Activated T-helper 2 cell treated with anti-CD3 and anti-CD28 coated beads, Interferon-gamma antibody, Interleukin-2, Interleukin-4, amounts not matched to agents 10 μg/mL and 5 μg/mL and 100 μg/mL, durations not matched to agents 14 hours and 24 hours and 36 hours (primary cell): ENCODE measurements at places on chromosomes 7 and 10.

DNA sequence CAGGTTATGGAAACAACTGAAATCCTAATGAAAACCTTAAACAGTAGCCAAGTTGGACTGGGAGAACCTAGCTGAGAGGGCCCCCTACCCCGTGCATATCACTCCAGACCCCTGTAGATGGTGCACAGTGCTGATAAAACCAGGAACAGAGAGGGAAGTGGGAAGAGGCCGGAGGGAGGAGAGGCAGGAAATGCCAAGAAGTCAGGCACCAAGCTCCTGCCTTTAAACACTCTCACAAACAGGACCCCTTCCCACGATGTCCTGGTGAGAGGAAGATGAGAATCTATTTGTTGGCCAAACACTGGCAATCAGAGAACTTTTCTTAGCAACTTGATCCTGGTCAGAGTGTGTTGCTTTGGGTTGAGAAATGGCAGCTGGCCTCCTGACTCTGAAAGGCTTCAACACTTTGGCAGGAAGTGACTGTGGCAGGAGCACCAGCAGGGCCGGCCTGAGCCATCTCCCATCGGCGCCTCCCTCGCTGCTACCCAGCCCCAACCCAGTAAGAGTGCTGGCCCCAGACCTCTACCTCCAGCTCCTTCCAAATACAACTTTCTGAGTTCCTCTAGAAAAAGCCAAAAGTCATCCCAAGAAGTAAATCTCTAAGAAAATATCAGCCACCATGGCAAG lies 39.5 kb downstream of the GSDME start:
- H3K36me3 ChIP-seq = no peaks in the 10 kb centered on the region
- no peak for DNase-seq

- no peak overlapping the region for H3K27ac ChIP-seq
- H3K4me1 ChIP-seq = no peaks in the 10 kb centered on the region
These were observed 864.2 kb downstream of the REEP3 start for GRCh38 chr10:64385355-64385754.

DNA sequence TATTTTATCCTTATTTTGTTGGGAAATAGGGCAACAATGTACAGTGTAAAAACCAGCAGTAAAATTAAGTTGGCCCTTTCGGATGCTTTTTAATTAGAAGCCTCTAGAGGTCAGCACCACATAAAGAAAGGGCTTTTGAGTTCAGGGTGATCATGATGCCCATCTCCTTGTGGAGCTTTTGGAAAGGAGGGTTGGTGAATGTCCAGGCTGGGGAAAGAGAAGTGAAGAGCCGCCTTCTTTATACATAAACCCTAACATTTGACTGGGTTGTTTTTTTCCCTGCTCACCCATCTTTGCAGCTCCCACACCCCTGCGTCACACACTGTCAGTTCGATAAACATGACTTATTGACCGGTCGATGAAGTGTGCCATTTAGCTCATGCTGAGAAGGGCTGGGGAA lies 29.8 kb downstream of the MTURN start:
- H3K4me3 ChIP-seq = no peak overlapping the region
- H3K4me1 ChIP-seq = peaks cover 40% of the 10 kb centered on the region
- H3K27me3 ChIP-seq = peaks cover 2% of the 10 kb centered on the region
- H3K27ac ChIP-seq = peak overlapping the region; percentile 48
- no peaks in the 10 kb centered on the region for H3K36me3 ChIP-seq
- no peak for DNase-seq

DNA sequence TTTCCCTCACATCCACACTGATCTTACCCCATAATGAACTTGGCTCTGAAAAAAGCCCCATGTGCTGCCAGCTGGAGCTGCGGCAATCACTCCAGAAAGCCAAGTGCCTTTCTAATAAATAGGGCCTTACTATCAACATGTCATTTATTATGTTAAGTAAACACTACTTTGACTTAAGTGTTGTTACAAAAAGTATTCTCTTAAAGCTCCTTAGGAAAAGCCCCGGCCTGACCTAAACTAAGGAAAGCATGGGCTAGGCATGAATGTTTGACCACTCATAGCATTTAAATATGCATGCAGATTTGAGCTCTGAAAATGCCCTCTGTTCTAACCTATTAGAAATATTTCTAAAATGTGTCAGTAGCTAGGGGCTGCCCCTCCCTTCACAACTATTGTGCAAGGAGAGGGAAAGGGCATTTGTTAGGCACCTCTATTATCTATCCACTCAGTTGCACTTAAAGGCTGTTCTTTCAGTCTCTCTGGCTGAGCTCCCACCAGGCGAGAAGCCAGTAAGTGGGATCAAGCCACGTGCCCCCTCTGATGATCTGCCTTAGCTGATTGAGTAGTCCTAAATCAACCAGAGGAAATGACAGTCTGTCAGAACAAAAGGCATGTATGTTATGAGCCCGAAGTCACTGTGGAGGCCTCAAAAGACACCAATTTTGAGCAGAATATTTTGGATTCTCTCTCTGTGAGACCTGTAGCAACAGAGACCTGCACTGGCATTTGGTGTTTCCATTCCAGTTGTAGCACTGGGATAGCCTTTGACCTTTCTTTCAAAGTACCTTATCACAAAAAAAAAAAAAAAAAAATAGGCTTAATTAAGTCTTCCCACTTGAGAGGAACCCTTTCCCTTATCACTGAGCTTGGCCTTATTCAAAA lies 77.1 kb downstream of the ITGB8 start:
- no peaks in the 10 kb centered on the region for H3K4me1 ChIP-seq
- no peaks in the 10 kb centered on the region for H3K27me3 ChIP-seq
- no peak for DNase-seq

GRCh38 chr7:144787127-144787526 lies 48.7 kb downstream of the TPK1 start:
- no peak for DNase-seq

DNA sequence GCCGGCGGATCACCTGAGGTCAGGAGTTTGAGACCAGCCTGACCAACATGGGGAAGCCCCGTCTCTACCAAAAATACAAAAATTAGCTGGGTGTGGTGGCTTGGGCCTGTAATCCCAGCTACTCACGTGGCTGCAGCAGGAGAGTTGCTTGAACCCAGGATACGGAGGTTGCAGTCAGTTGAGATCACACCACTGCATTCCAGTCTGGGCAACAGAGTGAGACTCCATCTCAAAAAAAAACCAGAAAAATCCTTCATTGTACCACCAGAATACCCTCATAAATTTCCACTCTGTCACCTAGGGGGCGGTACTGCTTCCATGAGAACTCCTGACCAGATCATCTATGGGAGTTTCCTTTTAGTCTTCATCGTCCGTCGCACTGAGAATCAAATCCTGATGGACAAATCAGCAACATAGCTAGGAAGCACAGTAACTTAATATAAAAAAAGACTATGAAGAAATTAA lies 225.8 kb upstream of the KLF14 start:
- peak; percentile 44 for DNase-seq
- peak overlapping the region; percentile 98 for H3K27ac ChIP-seq
- peaks cover 47% of the 10 kb centered on the region for H3K4me1 ChIP-seq
- peaks cover 79% of the 10 kb centered on the region for H3K36me3 ChIP-seq

DNA sequence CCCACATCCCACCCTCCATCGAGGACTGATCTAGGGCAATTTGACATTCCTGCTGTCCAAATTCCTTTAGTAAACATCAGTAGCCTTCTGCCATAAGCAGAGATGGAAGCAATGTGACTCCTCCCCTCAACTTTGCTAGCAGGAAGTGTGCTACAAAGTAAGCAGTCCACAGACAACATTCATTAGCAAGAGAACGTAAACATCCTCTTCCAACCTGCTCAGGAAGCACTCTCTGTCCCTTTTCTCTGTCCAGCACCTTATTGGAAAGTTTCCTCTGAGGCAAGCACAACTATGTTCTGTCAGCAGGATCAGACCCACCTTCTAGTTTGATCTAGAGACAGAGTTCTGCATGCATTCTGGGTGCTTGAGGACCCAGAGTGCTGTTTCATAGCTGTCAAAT lies 48.1 kb upstream of the LRGUK start:
- H3K4me1 ChIP-seq = no peaks in the 10 kb centered on the region
- no peak for DNase-seq
- no peak overlapping the region for H3K27ac ChIP-seq
- no peaks in the 10 kb centered on the region for H3K27me3 ChIP-seq
- H3K4me3 ChIP-seq = no peak overlapping the region

DNA sequence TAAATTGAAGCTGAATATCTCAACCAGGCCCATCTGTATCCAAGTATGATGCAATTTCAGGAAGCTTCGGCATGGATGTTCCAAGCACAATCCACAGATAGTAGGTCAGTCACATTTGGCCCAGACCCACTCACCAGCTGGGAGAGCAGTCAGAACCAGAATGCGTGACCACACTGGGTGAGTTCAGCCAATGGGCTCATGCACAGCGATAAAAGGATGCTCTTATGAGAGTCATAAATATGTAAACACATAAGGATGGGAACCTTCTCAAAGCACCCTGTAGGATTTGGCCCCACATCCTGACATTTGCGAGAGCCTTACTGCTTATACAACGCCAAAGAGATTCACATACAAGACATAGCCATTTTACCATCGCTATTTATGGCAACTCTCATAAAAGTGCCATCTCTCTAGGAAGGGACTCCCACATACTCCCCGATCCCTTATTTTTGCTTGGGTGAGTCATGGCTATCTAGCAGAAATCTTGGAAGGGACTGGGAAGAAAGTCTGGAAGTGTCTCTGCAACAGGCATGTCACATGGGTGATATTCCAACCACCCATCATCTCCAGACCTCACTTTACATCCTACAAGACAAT lies 3.0 kb downstream of the AFAP1L2 start:
- DNase-seq = no peak
- H3K4me3 ChIP-seq = no peak overlapping the region
- H3K36me3 ChIP-seq = no peaks in the 10 kb centered on the region

- DNase-seq = no peak
- H3K27ac ChIP-seq = no peak overlapping the region
- H3K27me3 ChIP-seq = no peaks in the 10 kb centered on the region
These were observed 190.8 kb upstream of the TMEM196 start for GRCh38 chr7:19964246-19964645.

GRCh38 chr10:122864194-122864592 lies 15.2 kb downstream of the FAM24B start:
- H3K4me1 ChIP-seq = peaks cover 15% of the 10 kb centered on the region
- H3K36me3 ChIP-seq = peaks cover 34% of the 10 kb centered on the region
- no peaks in the 10 kb centered on the region for H3K27me3 ChIP-seq
- H3K4me3 ChIP-seq = no peak overlapping the region
- H3K27ac ChIP-seq = no peak overlapping the region
- DNase-seq = no peak

- no peak for DNase-seq
- H3K27ac ChIP-seq = peak overlapping the region; percentile 72
- H3K4me3 ChIP-seq = peak overlapping the region; percentile 18
- no peaks in the 10 kb centered on the region for H3K27me3 ChIP-seq
- peaks cover 48% of the 10 kb centered on the region for H3K4me1 ChIP-seq
- peaks cover 64% of the 10 kb centered on the region for H3K36me3 ChIP-seq
These were observed 10.4 kb downstream of the RALA start for GRCh38 chr7:39633563-39634477.

DNA sequence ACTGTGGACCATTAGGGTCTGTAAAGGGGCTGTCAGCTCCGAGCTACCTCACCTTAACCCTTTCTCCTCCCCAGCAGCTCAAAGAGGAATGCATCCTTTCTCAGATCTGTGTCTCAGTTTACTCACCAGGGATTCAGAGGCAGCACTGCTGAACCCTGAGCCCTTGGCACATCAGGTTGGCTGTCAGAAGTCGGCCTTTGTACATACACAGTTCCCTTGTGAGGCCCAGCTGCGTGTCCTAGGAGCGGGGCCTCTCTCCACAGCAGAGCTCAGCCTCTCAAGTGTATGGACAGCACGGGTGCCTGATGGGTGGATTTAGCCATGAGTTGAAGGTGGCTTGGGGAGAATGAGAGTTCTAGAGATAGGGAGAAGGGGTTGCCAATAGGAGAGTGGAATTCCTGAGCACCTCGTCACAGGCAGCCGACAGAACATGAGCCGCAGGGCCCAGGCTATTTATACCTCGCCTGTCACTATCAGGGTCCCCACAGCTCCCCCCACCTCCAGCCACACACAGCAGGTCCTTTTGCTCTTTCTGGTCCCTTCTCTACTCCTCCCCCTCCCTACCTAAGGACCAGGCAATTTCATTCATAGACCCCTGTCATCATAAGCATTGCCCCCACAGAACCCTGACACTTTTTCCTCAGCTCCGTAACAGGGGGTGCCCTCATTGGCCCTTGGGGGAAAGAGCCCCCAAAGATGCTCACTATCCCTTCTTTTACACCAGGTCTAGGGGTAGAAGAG lies 2.1 kb upstream of the FLNC start:
- no peak for DNase-seq
- H3K36me3 ChIP-seq = no peaks in the 10 kb centered on the region
- peaks cover 40% of the 10 kb centered on the region for H3K27me3 ChIP-seq
- H3K4me1 ChIP-seq = peaks cover 6% of the 10 kb centered on the region
- no peak overlapping the region for H3K27ac ChIP-seq
- H3K4me3 ChIP-seq = no peak overlapping the region

DNA sequence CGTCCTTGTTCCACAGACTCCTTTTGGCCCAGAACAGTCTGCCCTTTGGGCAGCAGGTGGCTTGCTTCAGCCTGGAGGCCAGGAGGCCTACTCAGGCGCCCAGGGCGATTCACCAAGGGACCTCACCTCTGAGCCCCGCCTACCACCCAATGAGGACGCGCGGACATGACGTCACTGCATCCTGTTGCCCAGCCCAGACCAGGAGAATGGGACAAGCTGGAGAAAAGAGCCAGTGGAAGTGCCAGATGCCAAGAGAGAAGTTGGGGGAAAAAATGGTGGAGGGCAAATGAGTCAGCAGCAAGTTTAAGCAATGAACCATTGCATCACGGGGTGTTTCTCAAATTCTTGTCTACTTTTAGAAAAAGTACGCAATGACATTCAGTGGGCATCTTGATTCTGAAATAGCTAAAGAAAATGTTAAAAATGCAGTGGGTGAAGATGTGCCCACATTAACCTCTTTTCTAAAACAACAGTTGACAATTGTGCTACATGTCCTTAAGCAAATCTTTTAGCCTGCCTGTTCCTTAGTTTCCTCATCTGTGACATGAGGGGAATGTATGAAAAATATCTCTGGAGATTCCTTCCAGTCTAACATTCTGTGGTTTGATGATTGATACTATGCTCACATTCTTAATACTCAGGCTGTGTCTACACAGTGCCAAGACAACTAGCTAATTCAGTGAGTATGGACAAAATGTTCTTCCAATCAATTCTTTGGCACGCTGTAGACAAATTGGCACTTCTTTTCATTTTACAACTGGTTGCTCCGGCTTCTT lies 23.9 kb upstream of the LEP start:
- peaks cover 27% of the 10 kb centered on the region for H3K27me3 ChIP-seq
- no peaks in the 10 kb centered on the region for H3K4me1 ChIP-seq
- DNase-seq = no peak
- H3K27ac ChIP-seq = no peak overlapping the region
- no peak overlapping the region for H3K4me3 ChIP-seq
- H3K36me3 ChIP-seq = no peaks in the 10 kb centered on the region

- no peak for DNase-seq
- H3K4me1 ChIP-seq = no peaks in the 10 kb centered on the region
- H3K27ac ChIP-seq = no peak overlapping the region
- H3K27me3 ChIP-seq = peaks cover 3% of the 10 kb centered on the region
- H3K4me3 ChIP-seq = no peak overlapping the region
- H3K36me3 ChIP-seq = no peaks in the 10 kb centered on the region
These were observed 364.1 kb downstream of the RPS24 start for GRCh38 chr10:78397786-78398185.
